ENCODE measurements at places on chromosomes 7 and 10.

DNA sequence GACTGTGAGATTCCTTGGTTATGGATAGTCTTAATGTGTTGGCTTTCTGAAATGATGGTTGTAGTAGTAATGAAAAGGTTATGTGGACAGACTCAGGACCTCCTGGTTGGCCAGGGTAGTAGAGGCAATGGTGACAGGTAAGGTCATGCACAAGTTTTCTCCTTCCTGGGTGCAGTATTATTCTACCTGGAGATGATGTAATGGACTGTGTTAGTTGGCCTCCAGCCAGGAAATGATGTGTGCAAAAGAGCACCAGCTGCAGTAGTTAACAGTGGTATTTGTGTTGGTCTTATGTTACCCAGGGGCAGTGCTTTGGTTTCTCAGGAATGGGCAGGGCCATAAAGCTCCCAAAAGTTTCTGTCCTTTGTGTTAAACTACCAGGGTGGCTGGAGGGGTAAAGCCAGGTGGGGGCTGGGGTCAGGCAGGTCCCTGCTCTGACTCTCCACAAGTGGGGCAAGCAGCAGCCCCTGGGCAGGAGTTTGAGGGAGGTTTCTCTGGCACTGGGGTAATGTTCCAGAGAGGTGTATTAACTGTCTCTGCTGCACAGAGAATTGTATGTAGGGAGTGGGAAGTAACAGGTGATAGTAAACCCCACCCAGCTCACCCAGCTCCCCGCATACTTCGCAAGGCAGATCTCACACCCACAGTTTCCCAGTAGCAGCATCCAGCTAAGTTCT lies 36.3 kb downstream of the GPR22 start:
- no peak for DNase-seq

GRCh38 chr7:44898039-44898438 lies 12.7 kb upstream of the PURB start:
- no peak for DNase-seq

DNA sequence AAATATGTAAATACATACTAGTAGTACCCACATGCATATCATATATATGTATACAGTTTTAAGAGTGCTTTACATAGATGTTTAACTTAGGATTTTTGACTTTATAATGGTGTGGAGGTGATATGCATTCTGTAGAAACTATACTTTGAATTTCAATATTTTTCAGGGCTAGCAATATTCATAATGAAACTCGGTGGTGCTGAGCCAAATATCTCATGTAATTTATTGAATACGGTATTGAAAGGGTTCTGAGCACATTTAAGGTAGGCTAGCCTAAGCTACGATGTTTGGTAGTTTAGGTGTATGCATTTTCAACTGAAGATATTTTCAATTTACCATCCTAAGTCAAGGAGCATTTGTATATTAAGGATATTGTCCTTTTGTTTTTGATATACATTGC lies 36.0 kb downstream of the ZNRF2 start:
- DNase-seq = no peak

DNA sequence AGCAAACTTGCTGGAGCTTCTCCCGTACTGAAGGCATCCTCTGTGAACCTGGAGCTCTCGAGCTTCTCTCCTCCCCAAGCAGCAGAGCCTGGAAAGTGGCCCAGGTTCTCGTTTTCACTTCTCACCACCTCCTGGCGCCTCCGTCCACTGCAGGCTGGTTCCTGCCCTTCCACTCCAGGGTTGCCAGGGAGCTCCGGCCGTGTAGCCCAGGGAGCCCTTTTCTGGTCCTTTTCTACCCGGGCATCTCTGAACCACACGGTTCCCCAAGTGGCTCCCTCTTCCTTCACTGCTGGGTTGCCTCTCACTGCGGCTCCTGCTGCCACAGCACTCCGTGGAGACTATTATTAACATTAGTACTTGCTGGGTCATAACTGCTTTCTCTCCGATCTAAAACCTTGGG lies 208.6 kb upstream of the PPP2R2D start:
- no peak for DNase-seq

DNA sequence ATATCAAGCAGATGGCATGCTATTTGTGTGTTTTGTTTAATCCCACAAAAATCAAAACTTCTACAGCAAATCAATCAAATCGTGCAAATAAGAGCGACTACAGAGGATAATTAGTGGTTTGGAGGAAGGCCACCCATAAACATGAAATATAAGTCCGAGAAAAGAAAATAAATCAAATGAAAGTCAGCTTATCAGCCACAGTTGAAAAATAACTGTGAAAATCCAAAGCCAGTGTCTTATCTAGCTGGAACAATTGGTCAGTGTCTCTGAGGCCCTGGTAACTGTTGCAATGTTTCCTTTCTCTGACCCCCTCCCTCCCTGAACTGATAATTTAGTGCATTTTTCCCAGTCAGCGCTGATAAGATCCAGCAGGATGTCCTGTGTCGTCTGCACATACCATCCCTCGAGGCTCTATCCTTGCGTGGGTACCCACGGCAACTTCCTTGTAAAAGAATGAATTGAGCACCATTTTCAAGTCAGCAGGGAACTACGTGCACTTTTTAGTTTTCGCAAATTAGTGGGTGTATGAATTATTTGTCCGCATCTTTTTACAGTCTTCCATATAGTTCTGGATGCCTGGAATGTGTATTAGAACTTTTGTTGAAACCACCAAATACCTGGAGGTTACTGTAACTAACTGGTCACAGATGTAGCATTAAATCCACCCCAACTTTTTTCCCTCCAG lies 10.8 kb upstream of the JCAD start:
- DNase-seq = peak; percentile 73

DNA sequence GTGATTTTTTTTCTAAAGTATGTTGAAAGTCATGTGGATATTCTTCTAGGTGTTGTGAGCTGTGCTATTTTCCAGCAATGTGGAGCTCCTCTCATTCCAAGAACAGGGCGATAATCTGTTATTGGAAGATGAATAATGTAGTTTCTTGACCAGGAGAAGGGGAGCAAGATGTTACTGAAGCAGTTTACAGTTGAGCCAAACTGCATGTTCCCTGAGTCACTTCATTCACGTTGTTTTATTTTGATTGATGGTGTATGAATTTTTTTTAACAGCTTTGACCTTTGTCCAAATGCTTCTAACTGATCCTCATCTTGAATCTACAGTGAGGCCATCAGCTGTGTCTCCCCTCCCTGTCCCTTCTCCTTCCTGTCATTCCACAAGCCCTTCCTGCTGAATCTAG lies 277.1 kb upstream of the KLF6 start:
- DNase-seq = no peak

DNA sequence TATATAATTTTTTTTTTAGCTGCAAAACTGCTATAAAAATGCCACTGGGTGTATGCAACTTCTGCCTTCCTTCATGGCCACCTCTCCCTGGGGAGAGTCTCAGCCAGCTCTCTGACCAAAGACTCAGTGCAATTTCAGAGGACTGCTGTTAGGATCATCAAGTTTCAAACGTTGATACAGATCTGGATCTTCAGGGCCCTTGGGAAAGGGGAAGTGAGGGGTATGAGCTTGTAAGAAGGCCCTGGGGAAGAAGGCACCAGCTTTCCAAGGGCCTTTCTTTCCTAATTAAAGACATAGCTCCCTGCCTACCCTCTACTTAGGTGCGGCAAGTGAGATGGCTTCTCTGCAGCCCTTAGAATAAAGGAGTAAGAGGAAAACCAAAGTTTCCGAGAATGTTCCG lies 130.4 kb downstream of the CUL2 start:
- no peak for DNase-seq

DNA sequence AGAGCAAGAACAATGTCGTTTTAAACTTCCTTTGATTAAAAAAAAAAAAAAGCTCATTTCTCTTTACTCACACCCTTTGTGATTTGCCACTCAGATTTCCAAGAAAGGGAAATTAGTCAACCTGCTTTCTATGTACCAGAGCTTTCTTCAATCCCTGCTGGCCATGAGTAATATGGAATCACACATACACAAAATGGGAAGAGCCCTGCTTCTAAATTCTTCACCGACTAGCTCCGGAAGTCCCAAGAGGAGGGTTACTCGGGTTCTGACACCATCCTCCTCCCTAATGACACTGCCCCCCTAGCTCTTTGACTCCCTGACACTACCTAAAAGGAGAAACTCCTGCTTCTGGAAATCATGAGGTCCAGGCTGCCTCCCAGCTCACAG lies 81.8 kb upstream of the SFMBT2 start:
- no peak for DNase-seq

- DNase-seq = no peak
Measured at GRCh38 chr7:841943-842342, 9.7 kb downstream of the SUN1 start.

DNA sequence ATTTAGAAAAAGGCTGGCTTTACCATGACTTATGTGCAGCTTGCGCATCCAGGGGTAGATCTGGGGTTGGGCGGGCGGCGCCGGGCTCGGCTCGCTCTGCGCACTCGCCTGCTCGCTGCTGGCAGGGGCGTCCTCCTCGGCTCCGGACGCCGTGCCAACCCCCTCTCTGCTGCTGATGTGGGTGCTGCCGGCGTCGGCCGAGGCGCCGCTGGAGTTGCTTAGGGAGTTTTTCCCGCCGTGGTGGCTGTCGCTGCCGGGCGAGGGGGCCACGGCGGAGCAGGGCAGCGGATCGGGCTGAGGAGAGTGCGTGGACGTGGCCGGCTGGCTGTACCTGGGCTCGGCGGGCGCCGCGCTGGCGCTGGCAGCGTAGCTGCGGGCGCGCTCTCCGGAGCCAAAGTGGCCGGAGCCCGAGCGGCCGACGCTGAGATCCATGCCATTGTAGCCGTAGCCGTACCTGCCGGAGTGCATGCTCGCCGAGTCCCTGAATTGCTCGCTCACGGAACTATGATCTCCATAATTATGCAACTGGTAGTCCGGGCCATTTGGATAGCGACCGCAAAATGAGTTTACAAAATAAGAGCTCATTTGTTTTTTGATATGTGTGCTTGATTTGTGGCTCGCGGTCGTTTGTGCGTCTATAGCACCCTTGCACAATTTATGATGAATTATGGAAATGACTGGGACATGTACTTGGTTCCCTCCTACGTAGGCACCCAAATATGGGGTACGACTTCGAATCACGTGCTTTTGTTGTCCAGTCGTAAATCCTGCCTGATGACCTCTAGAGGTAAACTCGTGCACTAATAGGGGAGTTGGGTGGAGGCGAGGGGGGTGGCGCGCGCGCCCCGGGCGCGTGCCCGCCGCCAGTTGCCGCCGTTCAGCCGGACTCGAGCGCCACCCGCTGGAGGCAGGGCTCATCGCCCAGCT lies at the start of gene HOXA5:
TSS of gene HOXA5 (minus strand) at position 659 of the 927 bp plus-strand sequence. CDS start at position 585, 74 bp downstream.
- peak; percentile 78 for DNase-seq

DNA sequence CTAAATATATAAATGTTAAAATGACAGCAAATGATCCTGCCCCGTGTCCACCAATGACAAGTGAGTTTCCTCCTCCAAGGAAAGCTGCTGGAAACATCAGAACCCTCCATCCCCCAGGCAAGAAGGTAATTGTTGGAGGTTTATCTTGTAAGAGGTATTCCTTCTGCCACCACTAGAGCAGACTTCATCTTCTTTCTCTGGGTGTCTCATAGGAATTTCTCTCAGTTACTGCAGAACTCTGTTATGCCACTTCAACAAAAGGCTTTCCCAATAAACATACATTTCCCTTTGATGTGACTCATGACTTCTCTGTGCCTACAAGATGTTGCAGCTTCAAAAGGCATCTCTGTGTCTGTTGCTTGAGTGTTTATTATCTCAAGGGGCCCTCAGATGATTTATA lies 279.1 kb downstream of the BMPER start:
- no peak for DNase-seq

GRCh38 chr10:51397695-51398094 lies 301.7 kb downstream of the CSTF2T start:
- DNase-seq = peak; percentile 56

GRCh38 chr10:126387041-126387921 lies 996 bp downstream of the ADAM12 start:
- peak; percentile 83 for DNase-seq

- DNase-seq = no peak
Measured at GRCh38 chr7:115763347-115763746, 267.2 kb downstream of the TFEC start.

DNA sequence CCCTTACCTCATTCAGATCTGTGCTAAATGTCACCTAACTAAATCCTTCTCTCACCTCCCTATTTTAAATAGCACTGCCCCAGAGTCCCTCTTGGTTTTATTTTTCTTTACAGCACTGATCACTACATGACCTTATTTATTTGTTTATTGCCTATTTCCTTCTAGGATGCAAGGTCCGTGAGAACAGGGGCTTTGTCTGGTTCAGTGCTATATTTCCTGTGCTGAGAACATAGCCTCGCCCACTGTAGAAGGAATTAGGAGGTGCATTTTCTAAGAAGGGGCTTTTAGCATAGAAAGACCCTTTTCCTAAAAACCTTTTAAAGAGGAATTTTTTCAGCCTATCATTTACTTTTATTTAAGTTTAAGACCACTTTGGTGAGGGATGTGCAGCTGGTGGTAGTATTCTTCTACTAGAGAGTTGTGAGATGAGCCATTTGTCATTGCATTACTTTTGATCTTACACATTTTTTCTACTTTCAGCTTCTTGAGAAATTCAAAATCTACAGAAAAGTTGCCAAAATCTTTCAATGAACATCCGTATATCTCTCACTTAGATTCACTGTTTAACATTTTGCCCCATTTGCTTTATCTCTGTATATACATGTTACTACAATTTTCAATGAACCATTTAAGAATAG lies 13.5 kb upstream of the PCGF5 start:
- no peak for DNase-seq

GRCh38 chr7:29556405-29557195 lies 7.0 kb upstream of the PRR15 start:
- DNase-seq = no peak

GRCh38 chr7:674454-675410 lies 51.8 kb upstream of the DNAAF5 start:
- DNase-seq = peak; percentile 58

DNA sequence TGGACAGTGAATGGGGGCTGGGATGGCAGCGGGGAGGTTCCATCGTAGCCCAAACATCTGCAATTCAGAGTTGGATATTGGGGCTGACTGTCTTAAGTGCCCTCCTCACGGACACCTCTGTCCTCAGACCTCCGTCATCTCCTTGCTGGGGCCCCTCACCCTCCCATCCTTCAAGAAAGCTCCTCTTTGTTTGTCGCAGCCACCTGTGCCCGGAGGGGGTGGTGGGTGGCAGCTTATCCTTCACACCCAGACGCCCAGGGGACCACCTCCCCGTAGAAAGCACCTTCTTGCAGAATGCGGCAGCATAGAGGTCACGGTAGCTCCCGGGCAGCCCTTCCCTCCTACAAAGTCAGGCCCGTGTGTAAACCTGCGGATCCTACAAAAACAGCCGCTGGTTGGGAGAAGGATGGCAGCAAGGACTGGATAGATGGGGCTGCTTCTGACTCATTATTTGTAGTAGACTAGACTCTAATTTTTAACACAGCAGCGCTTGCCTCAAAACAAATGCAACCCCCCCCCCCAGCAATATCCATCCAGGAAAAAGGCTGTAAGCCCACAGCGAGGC lies 1.3 kb upstream of the PTPRN2 start:
- no peak for DNase-seq

GRCh38 chr10:90741926-90742565 lies 115.8 kb downstream of the HTR7 start:
- DNase-seq = no peak

Measured in right cardiac atrium (tissue), 5 donors.